Activated naive CD8-positive, alpha-beta T cell treated with anti-CD3 and anti-CD28 coated beads, Interleukin-2, amount 10 ng/mL, durations not matched to agents 7 days and 5 days (primary cell): ENCODE measurements at places on chromosomes 4 and X. TPM values are rescaled to one million over a fixed set of nuclear protein-coding genes. Genes with fewer than 3 reads are reported as not detected.
A peak's percentile ranks its signal among the peaks of the same experiment; 100 is the strongest.

- H3K4me1 ChIP-seq, result no peaks in the 10 kb centered on the region
- H3K27me3 ChIP-seq, result no peaks in the 10 kb centered on the region
- no peak overlapping the region for H3K27ac ChIP-seq
- DNase-seq, result no peak
These were observed 45.1 kb downstream of the NR3C2 start for GRCh38 chr4:148396986-148397673.

- H3K36me3 ChIP-seq, result peaks cover under 1% of the 10 kb centered on the region
- no peak overlapping the region for H3K4me3 ChIP-seq
- no peak for DNase-seq
- peaks cover 16% of the 10 kb centered on the region for H3K4me1 ChIP-seq
- no peaks in the 10 kb centered on the region for H3K27me3 ChIP-seq
- H3K27ac ChIP-seq, result no peak overlapping the region
These were observed 1.0 kb downstream of the TBCK start for GRCh38 chr4:106314960-106315359.

DNA sequence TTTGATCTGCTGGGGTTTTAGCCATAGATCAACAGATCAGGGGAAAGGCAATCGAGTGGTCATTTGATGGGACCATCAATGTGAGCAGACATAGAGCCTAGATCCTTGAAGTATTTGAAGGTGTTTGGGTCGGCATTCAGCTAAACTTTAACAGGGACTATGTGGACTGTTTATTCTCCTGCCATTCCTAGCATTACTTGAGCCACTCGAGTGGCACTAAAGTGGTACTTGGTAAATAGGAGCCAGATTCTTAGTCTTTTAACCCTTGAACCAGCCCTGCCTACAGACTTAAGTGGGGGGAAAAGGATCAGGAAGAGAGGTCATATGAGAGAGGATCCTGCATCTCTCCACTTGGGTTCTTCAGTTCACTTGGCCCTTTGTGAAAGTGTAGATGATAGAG, 3.8 kb downstream of the MSN start:
- H3K4me1 ChIP-seq, result peaks cover 49% of the 10 kb centered on the region
- H3K4me3 ChIP-seq, result peak overlapping the region; percentile 94
- H3K27ac ChIP-seq, result peak overlapping the region; percentile 86
- H3K36me3 ChIP-seq, result peaks cover 47% of the 10 kb centered on the region
- no peaks in the 10 kb centered on the region for H3K27me3 ChIP-seq
- no peak for DNase-seq

DNA sequence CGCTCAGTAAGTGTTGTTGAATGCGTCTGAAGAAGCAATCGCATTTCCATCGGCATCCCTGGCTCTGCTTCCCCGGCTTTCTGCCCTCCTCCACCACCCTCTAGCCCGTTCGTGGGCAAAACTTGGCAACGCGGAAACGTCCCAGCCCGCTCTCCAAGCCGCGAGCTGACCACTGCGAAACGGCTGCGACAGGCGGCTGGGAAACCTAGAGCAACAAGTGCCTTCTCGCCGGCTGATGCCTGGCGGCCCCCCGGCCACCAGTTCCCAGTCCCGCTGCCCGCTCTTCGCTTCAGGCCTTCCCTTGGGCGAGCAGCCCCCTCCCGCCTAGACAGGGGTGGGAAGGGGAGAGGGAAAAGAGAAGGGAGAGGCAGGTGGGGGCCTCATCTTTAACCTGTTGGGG, 837 bp downstream of the CITED1 start:
- DNase-seq, result no peak
- no peak overlapping the region for H3K27ac ChIP-seq
- peak overlapping the region; percentile 24 for H3K4me3 ChIP-seq
- H3K4me1 ChIP-seq, result peaks cover 10% of the 10 kb centered on the region
- no peaks in the 10 kb centered on the region for H3K36me3 ChIP-seq

GRCh38 chr4:106476741-106477140, 108.2 kb upstream of the GIMD1 start:
- H3K36me3 ChIP-seq, result no peaks in the 10 kb centered on the region
- H3K27me3 ChIP-seq, result peaks cover 3% of the 10 kb centered on the region
- H3K4me1 ChIP-seq, result no peaks in the 10 kb centered on the region
- no peak overlapping the region for H3K27ac ChIP-seq
- H3K4me3 ChIP-seq, result no peak overlapping the region
- DNase-seq, result no peak

DNA sequence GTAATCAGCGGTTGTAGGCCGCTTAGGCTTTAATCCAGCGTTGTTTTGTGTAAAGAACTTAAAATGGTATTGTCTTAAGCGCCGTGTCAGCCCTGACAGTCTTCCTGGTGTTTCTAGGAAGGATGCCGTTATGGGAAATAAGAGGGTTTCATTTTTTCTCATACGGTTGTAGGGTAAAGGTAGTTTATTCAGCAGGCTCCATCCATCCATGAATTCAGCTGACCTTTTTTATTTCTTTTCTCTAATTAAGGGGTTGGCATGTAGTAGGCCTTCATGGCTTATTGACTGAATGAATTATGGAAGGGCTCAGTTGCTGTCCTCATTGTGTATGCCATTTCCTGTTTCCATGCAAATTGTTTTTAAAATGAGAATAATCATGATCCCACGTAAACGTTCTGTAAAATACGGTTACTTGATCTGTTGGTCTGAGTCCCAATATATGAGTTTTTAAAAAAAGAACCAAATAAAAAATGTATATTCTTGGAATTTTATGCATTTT, 693 bp downstream of the OCIAD1 start:
- no peak for DNase-seq
- peak overlapping the region; percentile 100 for H3K4me3 ChIP-seq
- peaks cover 16% of the 10 kb centered on the region for H3K36me3 ChIP-seq
- peak overlapping the region; percentile 100 for H3K27ac ChIP-seq
- no peaks in the 10 kb centered on the region for H3K27me3 ChIP-seq

DNA sequence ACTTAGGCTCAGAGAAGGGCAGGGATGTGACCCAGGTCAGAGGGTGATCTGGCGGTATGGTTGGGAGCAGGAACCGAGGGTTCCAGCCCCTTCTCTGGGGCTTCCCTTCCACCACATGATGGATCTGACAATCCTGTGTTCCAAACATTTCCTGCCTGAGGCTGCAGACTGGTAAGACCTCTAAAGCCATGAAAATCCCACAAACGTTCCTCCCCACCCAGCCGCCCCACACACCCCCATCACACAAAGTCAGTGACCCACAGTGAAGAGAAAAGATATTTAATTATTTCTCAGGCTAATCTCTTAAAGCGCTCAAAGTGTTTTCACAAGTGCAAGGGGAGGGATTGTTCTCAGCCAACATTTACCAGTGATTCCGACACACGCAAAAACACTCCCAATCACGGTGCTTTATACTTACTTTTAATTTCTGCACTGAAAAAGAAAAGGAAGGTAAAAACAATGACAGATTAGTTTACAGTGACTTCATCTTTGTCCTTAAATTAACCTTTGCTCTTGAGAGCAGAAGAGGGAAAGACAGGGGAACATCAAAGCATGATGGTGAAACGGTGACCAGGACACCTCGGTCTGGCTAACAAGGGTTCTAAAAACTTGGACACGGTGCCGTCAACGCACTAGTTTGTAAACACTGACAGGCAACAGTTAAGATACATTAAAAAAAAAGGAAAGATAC, 42.4 kb downstream of the WDR1 start:
- no peaks in the 10 kb centered on the region for H3K4me1 ChIP-seq
- H3K4me3 ChIP-seq, result no peak overlapping the region
- H3K27me3 ChIP-seq, result no peaks in the 10 kb centered on the region
- no peak for DNase-seq

DNA sequence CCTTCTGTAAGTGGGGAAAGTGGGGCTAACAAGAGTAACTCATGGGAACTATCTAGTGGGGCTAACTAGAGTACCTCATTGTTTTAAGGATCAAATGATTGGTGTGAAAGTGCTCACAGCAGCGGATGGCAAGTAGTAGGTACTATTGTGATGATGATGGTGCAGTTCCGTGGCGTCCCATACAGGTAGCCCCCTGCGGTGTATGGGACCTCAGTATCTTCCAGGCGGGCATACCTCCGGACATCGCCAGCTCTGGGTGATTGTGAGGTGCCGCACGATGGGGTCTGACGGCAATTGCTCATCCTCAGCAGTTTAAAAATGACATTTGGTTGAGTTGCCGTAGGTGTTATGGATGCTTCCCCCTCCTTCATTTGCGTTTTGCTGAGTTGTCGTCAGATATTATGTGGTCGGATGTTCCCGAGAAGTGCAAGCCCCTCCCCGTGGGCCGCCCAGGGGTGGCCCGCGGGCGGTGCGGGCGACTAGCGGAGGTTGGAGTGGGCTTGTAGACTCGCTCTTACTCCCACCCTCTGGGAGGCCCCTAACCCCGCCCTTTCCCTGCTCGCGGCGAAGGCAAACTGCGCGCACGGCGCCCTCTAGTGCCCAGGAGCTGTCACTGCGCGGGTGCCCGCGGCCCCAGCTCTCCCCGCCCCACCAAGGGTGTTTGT, 18.3 kb upstream of the GPR101 start:
- H3K27ac ChIP-seq, result peak overlapping the region; percentile 64
- H3K27me3 ChIP-seq, result peaks cover 48% of the 10 kb centered on the region
- H3K4me1 ChIP-seq, result peaks cover 9% of the 10 kb centered on the region
- peak; percentile 81 for DNase-seq
- no peaks in the 10 kb centered on the region for H3K36me3 ChIP-seq
- H3K4me3 ChIP-seq, result peak overlapping the region; percentile 87

DNA sequence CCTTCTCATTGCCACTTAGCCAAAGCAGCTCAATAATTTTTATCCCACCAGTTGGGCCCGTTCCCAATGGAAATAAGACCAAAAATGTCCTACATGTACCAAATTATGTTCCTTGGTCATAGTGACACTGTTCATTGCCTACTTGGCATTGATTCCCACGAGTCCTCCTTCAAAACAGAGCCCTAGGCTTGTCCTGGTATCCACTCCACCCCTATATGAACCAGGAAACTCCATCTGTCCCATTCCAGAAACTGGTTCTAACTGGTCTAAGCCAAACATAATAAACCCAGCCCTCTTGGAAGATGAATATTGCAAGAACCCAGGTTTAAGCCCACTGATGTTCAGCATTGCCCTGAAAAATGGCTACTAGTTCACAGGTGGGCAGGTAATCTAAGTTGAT, 30.9 kb upstream of the S100G start:
- H3K27me3 ChIP-seq, result no peaks in the 10 kb centered on the region
- no peak overlapping the region for H3K4me3 ChIP-seq
- H3K36me3 ChIP-seq, result peaks cover 17% of the 10 kb centered on the region
- no peak overlapping the region for H3K27ac ChIP-seq
- DNase-seq, result no peak
- H3K4me1 ChIP-seq, result no peaks in the 10 kb centered on the region

GRCh38 chr4:15149839-15150592, 147.7 kb downstream of the CPEB2 start:
- peaks cover 2% of the 10 kb centered on the region for H3K27me3 ChIP-seq
- no peak for DNase-seq
- H3K27ac ChIP-seq, result no peak overlapping the region
- H3K4me1 ChIP-seq, result no peaks in the 10 kb centered on the region

DNA sequence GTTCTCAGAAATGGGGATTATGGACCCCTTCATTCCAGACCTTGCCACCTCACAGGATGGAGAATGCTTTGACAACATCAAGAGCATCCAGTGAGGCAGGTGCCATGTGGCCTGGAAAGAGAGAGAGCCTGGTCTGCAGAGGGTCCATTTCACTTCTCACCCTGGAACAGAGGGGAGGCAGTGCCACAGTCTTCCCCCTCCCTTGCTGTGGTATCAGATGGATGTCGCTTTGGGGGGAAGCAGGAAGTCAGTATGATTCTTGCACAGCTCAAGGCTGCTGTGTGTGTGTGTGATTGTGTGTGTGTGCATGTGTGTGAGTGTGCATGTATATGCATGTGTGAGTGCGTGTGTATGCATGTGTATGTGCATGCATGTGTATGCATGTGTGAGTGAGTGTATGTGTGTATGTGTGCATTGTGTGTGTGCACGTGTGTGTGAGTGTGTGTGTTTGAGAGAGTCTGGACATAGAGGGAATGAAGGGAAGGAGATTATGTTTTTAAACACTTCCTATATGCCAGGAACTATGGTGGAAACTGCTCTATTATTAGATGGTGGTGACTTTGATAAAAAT, 328.6 kb upstream of the CLNK start:
- no peak for DNase-seq
- H3K4me3 ChIP-seq, result no peak overlapping the region
- H3K4me1 ChIP-seq, result no peaks in the 10 kb centered on the region
- H3K27me3 ChIP-seq, result peaks cover 1% of the 10 kb centered on the region

DNA sequence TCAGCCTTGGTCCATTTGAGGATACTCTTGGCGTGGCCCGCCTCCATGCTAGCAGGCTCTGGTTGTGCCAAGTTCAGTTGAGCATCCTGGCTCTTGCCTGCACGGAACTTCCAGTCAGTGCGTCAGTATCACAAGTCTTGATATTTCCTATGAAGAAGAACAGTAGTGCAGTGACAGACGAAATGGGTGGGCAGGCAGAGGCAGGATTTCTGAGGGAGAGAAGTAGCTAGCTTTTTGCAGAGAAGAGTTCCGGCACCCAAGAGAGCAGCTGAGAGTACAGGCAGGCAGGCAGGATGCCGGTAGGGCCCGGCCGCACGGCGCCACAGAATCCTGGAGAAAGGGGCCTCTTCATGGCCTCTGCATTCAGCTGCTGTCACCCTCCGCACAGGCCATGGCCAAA, 56.1 kb upstream of the MSANTD1 start:
- DNase-seq, result no peak
- H3K27ac ChIP-seq, result no peak overlapping the region
- H3K4me1 ChIP-seq, result peaks cover 42% of the 10 kb centered on the region
- H3K36me3 ChIP-seq, result peaks cover 27% of the 10 kb centered on the region

DNA sequence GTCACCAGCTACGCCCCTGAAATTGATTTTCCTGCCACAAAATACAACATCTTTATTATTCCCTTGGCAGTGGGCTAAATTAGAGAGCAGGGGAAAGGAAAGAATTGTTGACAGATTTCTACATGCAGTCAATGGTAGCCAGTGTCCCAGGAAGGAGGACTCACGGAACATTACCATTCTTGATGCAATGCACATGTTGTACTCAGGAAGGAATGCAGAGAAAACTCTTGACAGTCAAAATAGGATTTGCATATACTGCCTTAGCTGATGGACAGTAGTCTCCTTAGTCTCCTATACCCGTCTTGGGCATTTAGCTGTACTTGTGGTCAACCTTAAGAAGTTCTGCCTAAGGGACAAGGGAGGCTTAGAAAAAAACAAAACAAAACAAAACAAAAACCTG, 158.0 kb upstream of the GYPA start:
- no peak overlapping the region for H3K27ac ChIP-seq
- H3K27me3 ChIP-seq, result peaks cover 3% of the 10 kb centered on the region
- no peak overlapping the region for H3K4me3 ChIP-seq
- no peaks in the 10 kb centered on the region for H3K4me1 ChIP-seq
- no peaks in the 10 kb centered on the region for H3K36me3 ChIP-seq

DNA sequence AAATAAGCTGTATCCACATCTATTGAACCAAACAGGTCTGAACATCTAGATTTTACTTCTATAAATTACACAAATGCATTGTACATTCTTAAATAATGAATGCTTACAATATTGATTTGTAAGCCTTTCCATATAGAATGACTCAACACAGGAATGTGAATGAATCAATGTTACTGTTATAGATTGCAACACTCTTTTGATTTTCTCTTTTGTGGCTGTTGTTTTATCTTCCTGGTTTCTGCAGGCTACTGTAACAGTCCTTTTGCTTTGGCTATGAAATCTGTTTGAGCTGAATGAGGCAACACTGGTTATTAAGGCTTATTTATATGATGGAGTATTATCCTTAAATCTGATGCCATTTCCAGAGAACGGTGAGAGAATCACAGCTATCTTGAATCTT, 49.5 kb downstream of the GPR50 start:
- no peak for DNase-seq
- H3K4me3 ChIP-seq, result no peak overlapping the region
- no peak overlapping the region for H3K27ac ChIP-seq
- H3K27me3 ChIP-seq, result peaks cover 22% of the 10 kb centered on the region
- no peaks in the 10 kb centered on the region for H3K36me3 ChIP-seq

The MAOA gene
- 0.19 TPM for total RNA-seq

The AMBN gene
- not detected for total RNA-seq

The DMP1 gene
- total RNA-seq, result not detected

The WAS gene
- 146 TPM for total RNA-seq

The PDLIM3 gene
- total RNA-seq, result not detected

The OTC gene
- total RNA-seq, result not detected

The C4orf36 gene
- total RNA-seq, result 0.44 TPM

The SLC4A4 gene
- total RNA-seq, result 3.1 TPM

The KIAA1210 gene
- total RNA-seq, result not detected
